Stimulated activated naive CD4-positive, alpha-beta T cell (primary cell): ENCODE measurements at places on chromosomes 5 and 9.

DNA sequence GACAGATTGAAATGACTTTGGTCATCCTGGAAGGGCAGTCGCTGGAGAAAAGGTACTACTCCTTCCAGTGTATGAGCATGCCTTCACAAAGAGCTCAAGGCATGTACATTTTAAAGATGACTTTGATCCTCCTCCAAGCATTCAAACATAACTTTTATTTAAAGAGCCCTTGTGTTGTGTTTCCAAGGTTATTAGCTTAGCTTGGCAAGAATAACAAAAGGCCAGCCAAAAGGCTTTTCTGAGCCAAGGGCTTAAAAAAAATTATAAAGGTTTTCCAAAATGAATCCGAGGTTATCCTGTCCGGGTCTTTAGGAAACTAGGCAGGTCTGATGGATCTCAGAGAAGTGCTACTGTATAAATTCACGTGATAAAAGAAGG lies 71.0 kb upstream of the PLPP6 start:
- no peak for DNase-seq

- DNase-seq: no peak
These were observed 434.5 kb upstream of the TUSC1 start for GRCh38 chr9:26112724-26113123.

DNA sequence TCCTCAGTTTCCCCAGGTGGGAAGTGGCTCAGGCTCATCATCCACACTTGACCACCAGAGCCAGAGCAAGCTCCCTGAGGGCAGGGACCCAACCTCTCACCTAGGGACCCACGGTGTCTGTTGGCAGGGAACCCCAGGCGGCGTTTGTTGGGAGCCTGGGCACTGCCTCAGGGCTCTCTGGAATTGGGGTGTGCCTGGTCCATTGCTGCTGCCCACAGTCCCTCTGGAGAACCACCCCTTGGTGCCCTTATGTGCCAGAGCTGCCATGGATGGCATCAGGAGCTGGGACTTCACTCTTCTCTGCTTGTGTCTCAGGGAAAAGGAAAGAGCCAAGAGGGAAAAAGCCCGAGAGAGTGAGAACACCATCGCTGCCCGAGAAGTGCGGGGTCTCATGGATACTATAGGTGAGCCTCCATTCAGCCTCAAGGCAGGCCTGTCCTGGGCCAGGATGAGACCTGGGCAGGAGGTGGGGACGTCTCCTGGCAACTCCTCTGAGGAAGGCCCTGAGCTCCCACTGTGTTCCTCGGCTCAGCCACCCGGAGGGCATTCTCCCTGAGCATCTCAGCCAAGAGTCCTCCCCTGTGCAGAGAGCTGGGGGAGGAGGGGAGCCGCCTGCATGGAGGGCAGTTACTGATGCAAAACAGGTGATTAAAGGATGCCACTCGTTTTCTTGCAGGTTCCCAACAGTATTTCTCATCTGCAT lies 4.5 kb downstream of the CCDC180 start:
- DNase-seq: no peak

DNA sequence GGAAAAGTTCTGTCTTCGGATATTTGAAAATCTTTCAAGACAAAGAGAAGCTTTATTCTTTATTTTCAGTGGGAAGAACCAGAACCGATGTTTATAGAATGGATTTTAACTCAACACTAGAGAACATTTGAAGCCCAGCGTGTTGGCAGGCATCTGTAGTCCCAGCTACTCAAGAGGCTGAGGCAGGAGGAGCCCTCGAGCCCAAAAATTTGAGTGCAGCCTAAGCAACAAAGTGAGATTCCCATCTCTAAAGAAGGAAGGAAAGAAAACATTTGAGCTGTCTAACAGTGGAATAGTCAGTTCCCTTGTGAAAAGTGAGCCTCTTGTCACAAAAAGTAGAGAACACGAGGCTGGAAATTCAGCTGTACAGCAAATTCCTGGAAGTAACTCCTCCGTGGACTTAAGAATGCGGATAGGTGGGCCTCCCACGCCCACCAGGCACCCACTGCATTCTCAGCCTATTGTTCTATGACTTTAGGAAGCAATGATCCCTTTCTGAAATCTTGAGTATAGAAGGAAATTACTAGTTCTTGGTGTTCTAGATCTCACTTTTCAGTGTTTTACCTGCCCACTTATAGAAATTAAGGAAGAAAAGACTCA lies 2.3 kb upstream of the PTPDC1 start:
- no peak for DNase-seq

GRCh38 chr5:73513996-73514395 lies 15.8 kb downstream of the BTF3 start:
- no peak for DNase-seq

- DNase-seq: no peak
These were observed 36.6 kb downstream of the BICD2 start for GRCh38 chr9:92727716-92728700.

GRCh38 chr5:68433526-68433922 lies 218.0 kb downstream of the PIK3R1 start:
- no peak for DNase-seq

DNA sequence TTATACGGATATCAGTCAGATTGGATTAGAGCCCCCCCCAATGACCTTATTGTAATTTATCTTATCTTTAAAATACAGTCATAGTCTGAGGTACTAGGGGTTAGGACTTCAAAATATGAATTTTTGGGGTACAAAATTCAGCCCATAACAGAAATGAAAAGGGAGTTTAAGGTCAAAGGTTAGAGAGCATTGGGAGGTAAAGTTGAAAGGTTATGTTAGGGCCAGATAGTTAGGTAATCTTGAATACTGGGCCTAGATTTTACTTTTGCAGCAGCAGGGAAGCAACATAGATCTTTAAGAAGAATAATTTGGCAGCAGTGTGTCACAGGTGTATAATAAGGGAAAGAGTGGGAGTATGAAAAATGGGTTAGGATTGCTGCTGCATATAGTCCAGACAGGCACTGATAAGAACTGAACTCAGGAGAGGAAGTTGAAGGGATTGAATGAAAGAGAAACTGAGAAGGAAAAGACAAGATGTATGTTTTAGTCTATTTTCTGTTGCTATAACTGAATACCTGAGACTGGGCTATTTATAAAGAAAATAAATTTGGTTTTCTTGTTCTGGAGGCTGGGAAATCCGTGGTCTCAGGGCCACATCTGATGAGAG lies 10.7 kb upstream of the GCNT4 start:
- DNase-seq: no peak

GRCh38 chr9:128249908-128250838 lies 25.6 kb downstream of the GOLGA2 start:
- DNase-seq: peak; percentile 98

- no peak for DNase-seq
These were observed 48.0 kb upstream of the POU5F2 start for GRCh38 chr5:93789173-93790067.

- no peak for DNase-seq
These were observed 1219.4 kb upstream of the C9orf72 start for GRCh38 chr9:28792716-28793115.

DNA sequence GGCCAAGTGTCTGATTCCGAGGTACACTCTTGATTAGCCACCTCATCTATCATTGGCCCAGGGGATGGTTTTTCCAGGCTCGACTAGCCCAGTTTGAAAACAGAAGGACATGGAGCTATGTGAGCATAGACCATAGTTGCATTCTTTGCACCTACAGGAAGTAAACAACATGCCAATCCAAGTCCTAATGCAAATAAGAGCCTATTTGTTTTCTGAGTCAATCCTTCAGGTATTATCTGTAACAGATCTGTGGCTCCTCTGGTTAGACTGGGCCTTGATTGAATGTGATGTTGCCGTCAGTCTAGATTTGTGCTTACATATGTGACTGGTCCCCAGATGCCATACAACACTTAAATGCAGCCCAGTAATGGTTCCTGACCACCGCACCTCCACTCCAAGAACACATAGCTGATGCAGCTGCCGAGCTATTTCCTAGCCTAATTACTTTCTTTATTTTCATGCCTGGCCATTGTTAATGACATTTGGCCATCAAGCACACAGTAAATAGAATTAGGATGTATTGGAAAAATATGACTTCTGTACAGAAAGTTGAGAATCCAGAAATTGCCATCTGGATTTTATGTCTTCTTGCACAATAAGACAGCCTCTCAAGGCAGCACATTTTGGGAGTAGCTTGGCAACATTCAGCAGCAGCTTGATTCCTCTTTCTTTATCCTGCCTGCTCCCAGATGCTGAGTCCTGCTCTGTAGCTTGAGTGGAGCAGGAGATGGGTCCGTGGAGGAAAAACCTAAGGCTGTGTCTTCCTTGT lies 29.5 kb upstream of the ARHGAP26 start:
- DNase-seq: no peak

- no peak for DNase-seq
These were observed 184.2 kb downstream of the EFNA5 start for GRCh38 chr5:107486489-107486888.

- no peak for DNase-seq
These were observed 113.8 kb downstream of the RAPGEF6 start for GRCh38 chr5:131521252-131521651.

GRCh38 chr9:8799206-8799605 lies 999.6 kb upstream of the DMAC1 start:
- no peak for DNase-seq

GRCh38 chr5:130138406-130139045 lies 234.3 kb downstream of the CHSY3 start:
- DNase-seq: no peak

GRCh38 chr9:120350596-120350995 lies 229.4 kb downstream of the CDK5RAP2 start:
- no peak for DNase-seq

DNA sequence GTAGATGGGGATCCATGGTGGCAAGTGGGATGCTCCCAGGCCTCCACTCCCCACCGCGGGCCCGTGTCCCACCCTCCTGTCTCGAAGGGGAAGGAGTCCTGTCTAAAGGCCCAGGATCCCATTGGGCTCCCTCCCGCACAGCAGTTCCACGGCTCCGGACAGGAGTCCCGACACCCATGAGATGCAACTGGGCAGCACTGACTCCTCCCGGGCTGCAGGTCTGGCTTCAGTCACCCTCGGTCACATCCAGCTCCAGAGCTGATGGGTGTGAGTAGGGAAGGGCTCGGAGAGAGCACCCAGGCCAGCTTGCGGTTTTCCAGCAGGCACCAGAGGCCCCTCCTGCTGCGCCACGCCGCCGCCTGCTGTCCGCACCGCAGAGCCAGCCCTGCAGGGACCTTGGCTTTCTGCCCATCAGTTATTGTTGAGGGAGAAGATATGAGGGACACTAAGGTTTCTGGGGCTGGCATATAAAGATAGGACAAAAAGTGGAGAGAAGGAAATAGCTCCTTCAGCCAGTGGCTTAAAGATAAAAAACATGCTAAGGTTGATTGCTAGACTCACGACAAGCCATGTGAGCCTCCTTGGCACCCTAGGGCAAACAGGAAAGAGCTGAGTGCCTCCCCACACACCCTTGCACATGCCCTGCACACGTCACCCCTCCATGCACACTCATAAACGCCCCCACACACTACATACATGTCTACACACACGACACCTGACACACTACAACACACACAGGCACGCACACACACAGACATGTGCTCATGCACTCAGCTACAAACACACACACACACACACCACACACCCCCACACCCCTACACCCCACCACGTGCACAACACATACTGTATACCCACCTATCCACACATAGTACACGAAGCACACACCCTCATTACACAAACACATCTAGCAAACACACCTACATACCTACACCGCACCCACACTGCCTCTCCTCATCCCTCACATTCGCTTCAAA lies 79.0 kb downstream of the AK8 start:
- DNase-seq: no peak
